Stimulated activated CD4-positive, alpha-beta T cell treated with anti-CD3 and anti-CD28 coated beads, Interleukin-12 subunit alpha, Interleukin-12 subunit beta, amount 100 ng/mL, for 24 hours (primary cell): ENCODE measurements at places on chromosomes 1 and 21.

- no peak for DNase-seq
Observed at GRCh38 chr1:16189921-16190621, 22.4 kb downstream of the ARHGEF19 start.

DNA sequence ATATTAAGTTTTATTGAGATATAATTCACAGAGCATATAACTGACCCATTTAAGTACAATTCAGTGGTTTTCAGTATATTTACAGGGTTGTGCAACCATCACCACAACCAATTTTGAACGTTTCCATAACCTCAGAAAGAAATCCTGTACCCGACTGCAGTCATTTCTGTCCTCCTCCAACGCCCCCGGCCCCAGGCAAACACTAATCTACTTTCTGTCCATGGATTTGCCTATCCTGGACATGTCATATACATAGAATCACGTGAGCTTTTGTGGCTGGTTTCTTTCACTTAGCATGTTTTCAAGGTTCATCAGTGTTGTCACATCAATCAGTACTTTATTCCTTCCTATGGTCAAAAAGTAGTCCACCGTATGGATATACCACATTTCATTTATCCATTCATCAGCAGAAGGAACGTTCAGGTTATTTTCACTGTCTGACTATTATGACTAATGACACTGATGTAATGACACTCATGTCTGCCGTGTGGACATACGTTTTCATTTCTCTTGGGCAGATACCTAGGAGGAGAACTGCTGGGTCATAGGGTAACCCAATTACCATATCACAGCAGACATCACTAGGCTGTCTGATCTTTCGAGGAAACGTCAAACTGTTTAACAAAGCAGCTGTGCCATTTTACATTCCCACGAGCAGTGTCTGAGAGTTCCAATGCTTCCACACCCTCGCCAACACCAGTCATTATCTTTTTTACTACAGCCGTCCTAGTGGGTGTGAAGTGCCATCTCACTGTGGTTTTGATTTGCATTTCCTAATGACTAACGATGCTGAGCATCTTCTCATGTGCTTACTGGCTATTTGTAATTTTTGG, 30.8 kb downstream of the MRPL37 start:
- DNase-seq = peak; percentile 41

- DNase-seq = no peak
Observed at GRCh38 chr1:67137307-67137753, 2.6 kb upstream of the C1orf141 start.

- no peak for DNase-seq
Observed at GRCh38 chr21:34688145-34688544, 19.4 kb downstream of the CLIC6 start.

DNA sequence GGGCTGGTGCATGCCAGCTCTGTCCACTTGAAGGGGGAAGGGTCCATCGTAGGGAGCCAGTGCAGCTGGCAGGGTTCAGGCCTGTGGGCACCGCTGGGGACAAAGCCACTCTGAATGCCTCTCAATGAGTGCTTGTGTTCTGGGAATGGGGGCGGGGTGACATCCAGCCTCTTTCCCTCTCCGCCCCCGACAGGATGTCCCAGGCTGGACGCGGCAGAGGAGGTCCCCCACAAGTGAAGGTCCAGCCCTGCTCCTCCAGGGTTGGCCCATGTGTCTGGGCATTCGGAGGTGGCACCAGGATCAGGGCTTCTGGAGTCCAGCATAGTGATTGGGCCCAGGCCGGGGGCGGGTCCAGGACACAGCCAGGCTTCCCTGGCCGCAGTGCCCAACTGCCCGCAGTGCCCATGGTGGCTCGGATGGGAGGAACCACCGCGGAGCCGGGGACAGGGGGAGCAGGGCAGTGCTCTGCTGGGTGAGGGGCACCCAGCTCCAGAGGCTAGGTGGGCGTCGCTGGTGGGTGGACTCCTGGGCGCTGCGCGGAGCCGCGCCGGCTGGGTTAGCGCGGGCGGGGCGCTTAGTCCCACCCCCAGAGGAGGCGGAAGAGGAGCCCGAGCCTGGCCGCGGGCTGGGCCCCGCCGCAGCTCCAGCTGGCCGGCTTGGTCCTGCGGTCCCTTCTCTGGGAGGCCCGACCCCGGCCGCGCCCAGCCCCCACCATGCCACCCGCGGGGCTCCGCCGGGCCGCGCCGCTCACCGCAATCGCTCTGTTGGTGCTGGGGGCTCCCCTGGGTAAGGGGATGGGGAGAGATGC, at the start of gene SHISA4:
Gene SHISA4 (plus strand): TSS at position 617 of the 808 bp plus-strand sequence. CDS start 97 bp downstream, at position 714.
- no peak for DNase-seq

DNA sequence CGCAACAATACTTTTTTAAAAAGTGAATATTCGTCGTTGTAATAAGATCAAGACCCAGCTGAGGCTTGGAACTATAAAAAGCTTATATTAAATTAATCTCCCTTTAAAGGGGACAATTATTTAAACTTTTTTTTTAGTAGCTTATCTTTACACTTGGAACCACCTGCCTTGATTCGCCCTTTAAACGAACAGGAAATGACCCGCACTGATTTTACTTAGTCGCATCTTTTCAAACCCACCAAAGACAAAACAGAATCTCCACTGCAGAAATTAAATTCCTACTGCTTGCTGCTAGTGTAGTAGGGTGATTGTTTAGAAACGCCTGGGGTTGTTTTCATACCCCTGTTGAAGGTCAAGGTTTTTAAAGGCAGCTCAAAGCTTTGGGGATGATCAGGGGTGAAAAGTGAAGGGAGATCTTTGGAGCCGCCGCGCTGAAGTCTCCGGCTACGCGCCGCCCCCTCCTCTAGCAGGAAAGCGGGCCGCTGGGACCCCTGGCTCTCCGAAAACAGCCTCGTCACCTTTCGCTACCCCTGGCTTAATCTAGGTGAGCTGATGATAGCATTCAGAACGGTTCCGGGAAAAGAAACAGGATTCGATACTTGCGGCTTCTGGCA, 163.4 kb downstream of the RUNX1 start:
- no peak for DNase-seq

- DNase-seq = peak; percentile 69
Observed at GRCh38 chr1:24964811-24965570, 34.9 kb upstream of the RUNX3 start.

GRCh38 chr21:27645285-27645684, 678.4 kb upstream of the ADAMTS5 start:
- no peak for DNase-seq

- no peak for DNase-seq
Observed at GRCh38 chr1:181062836-181063428, 25.6 kb upstream of the IER5 start.

- DNase-seq = no peak
Observed at GRCh38 chr1:230923176-230923575, 54.9 kb upstream of the C1orf198 start.

DNA sequence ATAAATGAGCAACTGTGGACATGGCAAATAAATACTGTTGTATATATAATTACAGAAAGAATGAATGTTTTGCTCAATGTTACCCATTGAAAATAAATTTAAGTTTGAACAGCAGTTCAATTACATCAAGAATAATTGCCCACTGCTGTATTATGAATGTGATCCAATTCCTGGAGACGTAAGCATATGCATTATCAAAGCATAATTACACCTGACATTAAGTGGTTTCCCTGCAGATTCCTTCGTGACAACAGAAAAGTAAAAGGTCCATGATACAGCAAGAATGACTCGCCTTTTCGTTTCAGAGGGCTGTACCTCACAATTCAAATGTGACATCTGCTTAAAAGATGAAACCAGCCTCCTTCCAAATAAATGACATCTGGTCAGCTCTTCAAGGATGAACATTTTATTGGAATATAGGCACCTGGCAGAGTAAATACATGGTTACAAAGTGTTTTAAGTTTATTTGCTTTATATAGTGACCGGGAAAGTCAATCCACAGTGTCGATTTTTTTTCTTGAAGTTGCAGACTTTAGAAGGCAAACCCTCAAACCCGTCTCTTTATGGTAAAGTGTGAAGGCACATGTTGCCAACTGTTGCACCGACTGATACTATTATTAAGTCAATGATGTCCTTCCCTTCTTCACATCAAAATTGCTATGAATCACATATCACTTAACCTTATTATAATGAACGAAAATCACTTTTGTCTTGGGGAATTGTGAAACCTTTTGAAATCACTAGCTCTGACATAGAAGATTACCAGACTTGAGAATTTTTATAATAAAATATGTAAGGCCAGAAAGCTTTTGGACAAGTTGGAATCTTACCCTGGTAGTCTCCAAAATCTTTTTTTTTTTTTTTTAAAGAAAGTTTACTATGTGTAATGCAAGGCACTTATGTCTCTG, 36.2 kb upstream of the EDEM3 start:
- no peak for DNase-seq
